ENCODE measurements at places on chromosomes 7 and 10. TPM values are rescaled to one million over a fixed set of nuclear protein-coding genes. Genes with fewer than 3 reads are reported as not detected.

DNA sequence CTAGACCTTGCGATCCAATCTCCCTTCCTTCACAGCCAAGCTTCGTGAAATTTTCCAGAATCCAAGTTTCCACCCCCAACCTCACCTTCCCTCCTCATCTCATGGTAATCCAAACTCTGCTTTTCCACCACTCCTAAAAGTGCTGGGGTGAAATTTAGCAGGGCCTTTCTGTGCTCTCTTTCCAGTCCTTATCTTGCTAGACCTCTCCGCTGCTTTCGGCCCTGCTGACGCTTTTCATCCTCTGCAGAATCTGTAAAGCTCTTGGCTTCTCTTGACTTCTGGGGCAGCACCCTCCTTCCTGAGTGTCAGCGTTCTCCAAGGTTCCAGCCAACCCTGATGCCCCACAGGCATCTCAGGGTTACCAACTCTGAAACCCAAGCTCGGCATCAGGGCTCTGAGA, 7.7 kb downstream of the PLAC9 start:
- no peaks in the 10 kb centered on the region for H3K27me3 ChIP-seq
- peaks cover 10% of the 10 kb centered on the region for H3K4me1 ChIP-seq

- H3K4me3 ChIP-seq = no peak overlapping the region
- no peaks in the 10 kb centered on the region for H3K27me3 ChIP-seq
- no peak for DNase-seq
- no peak overlapping the region for H3K27ac ChIP-seq
- no peaks in the 10 kb centered on the region for H3K4me1 ChIP-seq
Observed at GRCh38 chr10:118259288-118259906, 82.7 kb downstream of the FAM204A start.

The PRDX3 gene
- 127 TPM for total RNA-seq

DNA sequence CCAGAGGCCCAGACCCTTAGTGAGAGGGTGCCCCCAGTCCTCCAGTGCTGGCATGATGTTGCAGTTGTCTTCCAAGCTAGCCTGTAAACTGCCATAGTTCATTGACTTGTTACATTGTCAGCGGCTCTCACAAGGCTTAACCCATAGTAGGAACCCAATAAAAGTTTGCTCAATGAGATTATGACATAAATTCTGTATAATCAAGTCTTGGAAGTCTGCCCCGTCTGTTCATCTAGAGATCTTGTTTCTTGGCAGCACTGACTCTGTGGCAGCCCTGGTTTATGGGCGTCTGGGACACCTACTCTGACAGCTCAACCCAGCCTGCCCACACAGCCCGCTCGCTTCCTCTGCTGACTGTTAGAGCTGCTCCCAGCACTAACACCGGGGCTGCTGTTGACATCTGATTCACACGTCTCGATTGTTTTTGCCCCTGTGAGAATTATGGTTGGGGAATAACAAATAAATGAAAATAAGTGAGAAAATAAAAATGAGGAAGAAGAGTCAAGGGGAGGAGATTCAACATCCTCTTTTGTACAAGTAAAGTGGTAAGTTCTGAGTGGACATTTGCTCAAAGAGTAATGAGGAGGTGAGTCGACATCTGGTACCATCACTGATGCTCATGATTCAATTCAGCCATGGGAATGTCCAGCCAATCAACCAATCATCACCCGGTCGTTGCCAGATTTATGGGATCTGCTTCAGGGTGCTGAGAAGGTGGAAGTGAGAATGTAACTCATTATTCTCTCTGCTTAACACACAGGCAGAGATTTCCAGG, 160.8 kb downstream of the SPAG6 start:
- DNase-seq = no peak
- H3K27me3 ChIP-seq = peaks cover 6% of the 10 kb centered on the region
- H3K27ac ChIP-seq = no peak overlapping the region
- H3K36me3 ChIP-seq = no peaks in the 10 kb centered on the region
- H3K4me3 ChIP-seq = no peak overlapping the region

DNA sequence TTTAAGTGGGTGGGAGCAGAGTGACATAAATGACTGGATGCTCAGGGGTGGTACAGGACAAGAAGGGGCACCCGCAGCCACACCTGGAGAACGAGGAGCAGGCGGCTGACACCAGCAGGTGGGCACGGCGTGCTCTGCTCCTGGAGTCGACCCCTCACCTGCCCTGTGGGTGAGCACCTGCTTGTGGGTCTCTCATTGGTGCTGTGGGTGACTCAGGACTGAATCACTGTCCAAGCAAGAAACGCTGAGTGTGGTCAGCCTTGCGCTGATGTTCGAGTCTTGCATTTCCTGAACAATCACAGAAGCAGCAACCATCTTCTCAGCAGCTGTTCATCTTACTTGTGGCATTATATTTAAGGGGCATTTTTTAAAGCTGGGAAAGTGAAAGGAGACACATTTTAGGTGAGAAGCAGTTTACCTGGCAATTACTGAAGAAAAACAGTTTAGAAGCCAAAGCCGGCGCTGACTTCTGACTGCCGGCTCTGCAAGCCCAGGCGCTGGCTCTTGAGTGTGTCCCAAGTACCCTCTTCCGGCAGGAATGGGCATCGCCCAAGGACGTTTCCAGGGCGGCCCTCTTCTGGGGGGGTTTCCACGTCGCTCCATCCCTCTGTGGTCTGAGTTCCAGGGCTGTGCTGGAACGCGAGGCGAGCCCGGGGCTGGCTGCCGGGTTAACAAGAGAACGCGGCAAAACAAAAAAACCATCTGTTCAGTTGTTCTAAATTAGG, 145.2 kb upstream of the PFKP start:
- H3K27me3 ChIP-seq = peaks cover 9% of the 10 kb centered on the region
- H3K36me3 ChIP-seq = no peaks in the 10 kb centered on the region
- H3K27ac ChIP-seq = no peak overlapping the region
- H3K4me3 ChIP-seq = no peak overlapping the region
- peaks cover 4% of the 10 kb centered on the region for H3K4me1 ChIP-seq

DNA sequence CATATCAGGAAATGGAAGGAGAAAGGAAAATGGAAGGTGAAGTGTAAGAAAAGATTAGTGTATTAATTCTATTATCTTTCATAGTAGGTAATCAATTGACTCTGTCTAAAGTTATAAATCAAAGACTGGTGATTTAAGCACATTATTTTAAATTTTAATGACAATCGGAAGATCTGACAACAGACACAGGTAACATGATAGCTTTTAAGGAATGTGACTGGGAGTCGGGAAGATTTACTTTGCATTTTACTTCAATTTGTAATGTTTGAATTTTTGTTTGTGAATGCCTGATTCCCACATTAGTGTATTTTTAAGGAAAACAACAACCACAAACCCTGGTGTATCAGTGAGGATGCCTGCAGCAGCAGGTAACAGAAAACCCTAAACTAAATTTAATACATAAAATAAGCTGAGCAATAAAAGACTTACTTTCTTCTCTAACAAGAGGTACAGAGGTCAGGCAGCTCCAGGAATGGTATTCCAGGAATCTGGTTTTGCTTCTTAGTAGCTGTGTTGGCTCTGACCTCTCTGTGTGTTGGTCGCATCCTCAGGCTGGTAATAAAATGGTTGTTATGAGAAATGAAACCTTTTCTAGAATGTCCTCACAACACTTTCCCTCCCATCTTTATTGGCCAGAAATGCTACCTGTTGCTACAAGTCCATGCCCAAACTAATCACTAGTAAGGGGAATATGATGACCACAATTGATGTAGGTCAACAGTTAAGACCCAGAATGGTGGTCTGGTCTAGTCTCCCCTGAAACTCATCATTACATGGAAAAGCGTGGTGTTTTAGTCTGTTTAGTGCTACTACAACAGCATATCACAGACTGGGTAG, 12.2 kb downstream of the DNAJB9 start:
- H3K27me3 ChIP-seq = peaks cover under 1% of the 10 kb centered on the region
- H3K36me3 ChIP-seq = no peaks in the 10 kb centered on the region
- DNase-seq = no peak
- H3K27ac ChIP-seq = no peak overlapping the region

DNA sequence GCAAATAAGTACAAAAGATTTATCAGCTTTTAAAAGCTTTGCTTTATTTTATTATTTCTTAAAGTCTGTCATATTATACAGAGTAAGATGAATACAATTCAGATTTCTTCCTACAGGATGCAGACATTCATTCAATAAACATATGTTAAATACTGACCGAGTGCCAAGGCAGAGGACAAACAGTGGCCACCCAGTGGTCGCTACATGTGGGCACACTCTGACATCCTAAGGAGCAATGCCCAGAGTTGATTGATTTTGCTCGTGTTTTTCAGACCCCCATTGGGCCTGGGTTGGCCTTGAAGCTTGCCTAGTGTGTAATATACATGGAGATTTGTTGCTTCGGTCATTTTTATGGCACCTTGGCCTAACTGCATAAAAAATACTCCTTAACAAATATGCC, 201.2 kb downstream of the CCDC3 start:
- no peak for DNase-seq
- no peaks in the 10 kb centered on the region for H3K36me3 ChIP-seq
- H3K27me3 ChIP-seq = no peaks in the 10 kb centered on the region

DNA sequence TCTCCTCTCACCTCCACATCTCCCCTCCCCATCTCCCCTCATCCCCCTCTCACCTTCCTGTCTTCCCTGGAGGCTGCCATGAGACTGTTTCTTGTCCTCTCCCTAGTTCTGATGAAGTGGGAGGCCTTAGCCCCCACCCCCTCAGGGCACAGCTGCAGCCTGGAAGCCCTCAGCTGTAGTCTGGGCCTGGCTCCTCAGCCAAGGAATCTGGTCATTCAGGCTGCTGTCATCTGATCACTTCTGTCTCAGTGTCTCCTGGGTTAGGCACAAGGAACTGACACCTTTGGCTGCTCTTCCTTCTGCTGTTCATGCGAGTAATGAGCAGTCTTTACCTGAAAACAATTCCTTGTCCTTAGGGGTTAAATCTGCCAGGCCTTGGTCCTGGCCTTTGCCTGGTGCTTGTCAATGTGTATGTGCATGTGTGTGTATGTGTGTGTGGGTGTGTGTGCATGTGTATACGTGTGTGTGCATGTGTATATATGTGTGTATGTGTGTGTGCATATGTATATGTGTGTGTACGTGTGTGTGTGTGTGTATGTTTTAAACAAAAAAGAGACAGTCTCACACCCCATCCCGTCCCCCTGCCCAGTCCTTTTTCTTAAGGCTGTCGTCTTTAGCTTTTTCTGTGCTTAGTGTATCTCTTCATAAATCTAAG, 153.5 kb upstream of the TMEM72 start:
- no peak for DNase-seq
- H3K36me3 ChIP-seq = no peaks in the 10 kb centered on the region
- peaks cover 36% of the 10 kb centered on the region for H3K4me1 ChIP-seq

- H3K27ac ChIP-seq = no peak overlapping the region
- H3K36me3 ChIP-seq = no peaks in the 10 kb centered on the region
- no peaks in the 10 kb centered on the region for H3K4me1 ChIP-seq
- peak; percentile 27 for DNase-seq
- H3K27me3 ChIP-seq = no peaks in the 10 kb centered on the region
Observed at GRCh38 chr10:34163075-34163905, 651.8 kb downstream of the PARD3 start.

DNA sequence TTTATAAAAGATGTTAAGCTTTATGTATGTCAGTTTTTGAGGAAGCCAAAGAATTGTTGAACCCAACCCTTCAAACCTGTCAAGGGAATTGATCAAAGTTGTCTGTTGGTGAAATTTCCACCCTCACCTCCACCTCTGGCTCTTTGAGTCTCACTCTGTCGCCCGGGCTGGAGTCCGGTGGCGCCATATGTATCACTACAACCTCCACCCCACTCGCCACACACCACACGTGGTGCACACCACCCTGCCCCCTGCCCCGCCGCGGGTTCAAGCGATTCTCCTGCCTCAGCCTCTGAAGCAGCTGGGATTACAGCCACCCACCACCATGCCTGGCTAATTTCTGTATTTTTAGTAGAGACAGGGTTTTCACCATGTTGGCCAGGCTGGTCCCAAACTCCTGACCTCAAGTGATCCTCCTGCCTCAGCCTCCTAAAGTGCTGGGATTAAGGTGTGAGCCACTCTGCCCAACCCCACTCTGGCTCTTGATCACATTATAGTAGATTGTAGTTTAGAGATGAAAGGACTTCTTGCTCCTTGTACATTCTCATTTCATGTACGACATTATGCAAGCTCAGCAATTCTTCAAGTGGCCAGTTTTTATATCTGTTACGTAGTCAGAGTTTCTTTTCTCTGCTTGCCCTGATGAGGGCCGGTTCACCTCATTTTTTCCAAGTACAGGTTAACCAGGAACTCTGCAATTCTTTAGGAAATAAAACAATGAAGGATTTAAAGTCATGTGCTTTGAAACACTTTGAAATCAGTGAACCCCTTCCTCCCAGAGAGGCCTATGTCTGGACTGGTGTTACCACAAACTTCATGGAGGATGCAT, 7.0 kb downstream of the BAMBI start:
- no peak overlapping the region for H3K27ac ChIP-seq
- H3K4me1 ChIP-seq = peaks cover 12% of the 10 kb centered on the region
- DNase-seq = no peak

DNA sequence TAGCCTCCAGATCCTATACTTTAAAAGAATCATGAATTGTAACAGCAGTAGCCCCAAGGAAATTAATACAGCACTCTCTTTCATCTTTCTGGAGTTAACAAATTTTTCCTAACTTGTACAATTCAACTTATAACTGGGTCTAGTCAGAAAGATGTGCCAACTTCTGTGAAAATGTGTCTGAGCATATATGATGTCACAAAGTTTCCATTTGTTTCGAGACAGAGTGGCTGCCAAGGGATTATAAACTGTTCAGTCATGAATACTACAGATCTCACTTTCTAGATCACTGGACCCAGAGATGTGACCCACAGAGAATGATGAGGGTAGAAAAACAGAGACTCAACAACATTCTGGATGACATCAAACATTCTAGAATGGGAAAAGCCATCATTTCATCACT, 249.2 kb upstream of the PHF14 start:
- no peak overlapping the region for H3K27ac ChIP-seq
- no peaks in the 10 kb centered on the region for H3K27me3 ChIP-seq
- no peak overlapping the region for H3K4me3 ChIP-seq

The EBF3 gene
- total RNA-seq = 0.07 TPM

- peaks cover 57% of the 10 kb centered on the region for H3K36me3 ChIP-seq
- H3K4me3 ChIP-seq = no peak overlapping the region
- peaks cover 12% of the 10 kb centered on the region for H3K4me1 ChIP-seq
- H3K27me3 ChIP-seq = no peaks in the 10 kb centered on the region
Observed at GRCh38 chr7:116534790-116535189, 10.0 kb downstream of the CAV1 start.

- no peak for DNase-seq
- H3K27me3 ChIP-seq = no peaks in the 10 kb centered on the region
- no peak overlapping the region for H3K27ac ChIP-seq
Observed at GRCh38 chr10:124598196-124598595, 136.6 kb downstream of the LHPP start.

The STAG3 gene
- 0.36 TPM for total RNA-seq

- H3K27ac ChIP-seq = no peak overlapping the region
- H3K4me1 ChIP-seq = peaks cover 6% of the 10 kb centered on the region
- H3K36me3 ChIP-seq = no peaks in the 10 kb centered on the region
- no peak overlapping the region for H3K4me3 ChIP-seq
Observed at GRCh38 chr7:115008465-115009114, 86.7 kb downstream of the MDFIC start.
